OCI-LY7 (cell line): ENCODE measurements at places on chromosomes 5 and 9. TPM values are rescaled to one million over a fixed set of nuclear protein-coding genes. Genes with fewer than 3 reads are reported as not detected.

PCDHGA3 gene
- total RNA-seq, result 0.36 and 0.65 TPM in 2 replicates

SGCD gene
- not detected in 2 replicates for total RNA-seq

FOXD4L6 gene
- total RNA-seq, result 0.29 TPM in 1 of 2 replicates, not detected in the other

MARCHF3 gene
- total RNA-seq, result 5.4 and 7.3 TPM in 2 replicates
